ENCODE measurements at places on chromosomes 13 and 19. TPM values are rescaled to one million over a fixed set of nuclear protein-coding genes. Genes with fewer than 3 reads are reported as not detected.
A peak's percentile ranks its signal among the peaks of the same experiment; 100 is the strongest.

- DNase-seq, result peak; percentile 62
These were observed 19.2 kb downstream of the RCN3 start for GRCh38 chr19:49546825-49547565.

DNA sequence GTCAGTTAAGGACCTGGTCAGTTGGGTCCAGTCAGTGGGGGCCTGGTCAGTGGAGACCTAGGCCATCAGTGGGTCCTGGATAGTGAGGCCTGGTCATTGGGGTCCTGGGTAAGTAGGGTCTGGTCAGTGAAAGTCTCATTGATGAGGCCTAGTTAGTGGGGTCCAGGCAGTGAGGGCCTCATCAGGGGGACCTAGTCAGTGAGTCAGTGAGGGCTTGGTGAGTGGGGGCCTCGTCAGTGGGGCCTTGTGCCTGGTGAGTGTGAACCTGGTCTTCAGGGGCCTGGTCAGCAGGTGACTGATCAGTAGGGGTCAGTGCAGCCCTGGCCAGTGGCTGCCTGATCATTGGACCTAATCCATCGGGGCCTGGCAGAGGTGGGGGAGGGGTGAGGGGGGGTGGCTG is 42.6 kb upstream of the TPM4 start:
- no peak for DNase-seq

GRCh38 chr13:36998624-36999041 is 507 bp downstream of the ALG5 start:
- DNase-seq, result peak; percentile 15

GRCh38 chr19:18863843-18864362 is 32.1 kb downstream of the CERS1 start:
- no peak for DNase-seq

- no peak for DNase-seq
These were observed 109.5 kb downstream of the TBC1D4 start for GRCh38 chr13:75372517-75372916.

DNA sequence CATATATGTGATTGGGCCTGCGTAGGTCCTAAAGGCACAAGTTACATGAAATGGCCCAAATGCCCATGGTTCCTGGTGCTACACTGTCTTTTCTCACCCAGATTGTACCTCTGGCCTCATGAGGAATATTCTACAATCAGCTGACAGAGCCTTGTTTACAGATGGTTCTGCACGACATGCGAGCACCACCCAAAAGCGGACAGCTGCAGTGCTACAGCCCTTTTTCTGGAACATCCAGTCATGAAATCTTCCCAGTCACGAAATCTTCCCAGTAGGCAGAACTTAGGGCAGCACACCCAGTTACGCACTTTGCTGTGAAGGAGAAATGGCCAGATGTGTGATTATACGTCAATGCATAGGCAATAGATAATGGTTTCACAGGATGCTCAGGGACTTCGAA is 7.7 kb upstream of the ELF1 start:
- no peak for DNase-seq

The NCCRP1 gene
- not detected for total RNA-seq

The IGFL3 gene
- not detected for total RNA-seq

DNA sequence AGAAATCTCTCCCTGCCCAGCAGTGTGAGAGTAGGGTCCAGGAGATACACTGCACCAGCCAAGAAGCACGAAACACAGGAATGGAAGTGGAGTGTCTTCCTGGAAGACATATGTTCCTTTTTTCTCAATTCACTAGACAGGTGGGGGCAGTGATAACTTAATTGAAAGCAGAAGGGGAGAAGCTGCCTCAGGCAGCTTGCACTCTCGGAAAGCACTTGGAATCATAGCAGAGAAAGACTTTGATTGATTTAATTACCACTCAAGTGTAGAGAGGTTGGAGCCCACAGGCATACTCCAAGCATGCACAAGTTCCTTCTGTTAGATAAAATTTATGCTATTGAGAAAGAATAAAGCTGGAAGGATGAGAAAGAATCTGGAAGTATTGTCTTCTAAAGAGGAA is 249.4 kb downstream of the SLITRK6 start:
- DNase-seq, result no peak

- no peak for DNase-seq
These were observed 413 bp downstream of the N4BP2L2 start for GRCh38 chr13:32538143-32538620.

DNA sequence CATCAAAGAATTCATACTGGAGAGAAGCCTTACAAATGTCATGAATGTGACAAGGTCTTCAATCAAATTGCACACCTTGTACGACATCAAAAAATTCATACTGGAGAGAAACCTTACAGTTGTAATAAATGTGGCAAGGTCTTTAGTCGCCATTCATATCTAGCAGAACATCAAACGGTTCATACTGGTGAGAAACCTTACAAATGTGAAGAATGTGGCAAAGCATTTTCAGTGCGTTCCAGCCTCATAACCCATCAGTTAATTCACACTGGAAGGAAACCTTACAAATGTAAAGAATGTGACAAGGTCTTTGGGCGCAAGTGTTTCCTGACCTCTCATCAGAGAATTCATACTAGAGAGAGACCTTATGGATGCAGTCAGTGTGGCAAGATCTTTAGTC is 13.2 kb upstream of the ZNF534 start:
- DNase-seq, result no peak

DNA sequence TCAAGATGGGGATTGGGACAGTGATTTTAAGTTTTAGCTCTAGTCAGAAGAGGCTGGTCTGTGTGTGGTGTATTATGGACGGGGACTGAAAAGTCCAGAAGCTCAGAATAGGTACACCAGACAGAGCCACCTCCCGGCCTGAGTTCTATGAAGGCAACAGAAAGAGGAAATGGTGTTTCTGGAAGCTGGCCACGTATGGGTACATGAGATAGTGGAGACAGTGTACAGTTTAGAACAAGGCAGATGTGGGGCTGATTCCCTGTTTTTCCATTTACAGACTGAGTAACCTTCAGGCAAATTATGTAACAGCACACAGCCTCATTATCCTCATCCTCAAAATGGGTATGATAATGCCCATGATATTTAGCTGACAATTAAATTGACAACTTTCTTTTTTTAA is 1.3 kb downstream of the ZNF175 start:
- DNase-seq, result no peak

GRCh38 chr19:58181902-58182576 is 822 bp upstream of the ZNF274 start:
- peak; percentile 55 for DNase-seq

The ATP4A gene
- not detected for total RNA-seq

The ZNF776 gene
- 21.7 TPM for total RNA-seq

GRCh38 chr19:15443838-15444237 is 5.9 kb downstream of the WIZ start:
- DNase-seq, result no peak

DNA sequence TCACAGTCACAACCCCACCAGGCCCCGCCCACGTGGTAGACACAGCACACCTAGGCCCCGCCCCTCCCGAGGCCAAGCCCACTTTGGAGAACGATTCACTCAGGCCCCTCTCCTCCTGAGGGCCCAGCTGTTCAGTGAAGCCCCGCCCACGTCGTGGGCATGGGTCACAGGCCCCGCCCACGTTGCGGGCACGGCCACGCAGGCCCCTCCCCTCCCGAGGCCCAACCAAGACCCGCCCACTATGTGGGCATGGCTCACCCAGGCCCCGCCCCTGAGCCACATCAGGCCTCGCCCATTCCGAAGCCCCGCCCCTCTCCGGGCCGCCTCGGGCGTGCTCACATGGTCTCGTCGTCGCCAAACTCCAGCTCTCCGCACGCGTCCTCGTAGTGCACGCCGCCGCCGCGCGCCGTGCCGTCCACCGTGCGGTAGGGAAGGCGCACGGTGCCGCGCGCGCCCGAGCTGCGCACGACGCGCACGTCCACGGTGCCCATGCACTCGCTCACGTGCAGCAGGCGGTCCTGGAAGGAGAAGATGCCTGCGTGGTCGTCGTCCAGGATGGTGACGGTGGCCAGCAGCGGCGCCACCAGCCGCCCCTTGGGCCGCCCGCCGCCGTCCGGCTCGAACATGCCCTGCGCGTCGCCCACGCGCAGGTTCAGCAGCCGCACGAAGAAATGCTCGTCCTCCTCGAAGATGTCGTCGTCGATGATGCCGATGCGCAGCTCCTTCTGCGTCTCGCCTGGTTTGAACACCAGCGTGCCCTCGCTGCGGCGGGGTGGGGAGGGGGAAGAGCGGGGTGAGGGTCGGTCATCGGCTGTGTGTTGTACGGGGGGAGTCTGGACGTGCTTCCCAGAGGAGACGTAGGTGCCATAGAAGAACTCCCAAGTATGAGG is 24.0 kb downstream of the SLC8A2 start:
- peak; percentile 54 for DNase-seq

DNA sequence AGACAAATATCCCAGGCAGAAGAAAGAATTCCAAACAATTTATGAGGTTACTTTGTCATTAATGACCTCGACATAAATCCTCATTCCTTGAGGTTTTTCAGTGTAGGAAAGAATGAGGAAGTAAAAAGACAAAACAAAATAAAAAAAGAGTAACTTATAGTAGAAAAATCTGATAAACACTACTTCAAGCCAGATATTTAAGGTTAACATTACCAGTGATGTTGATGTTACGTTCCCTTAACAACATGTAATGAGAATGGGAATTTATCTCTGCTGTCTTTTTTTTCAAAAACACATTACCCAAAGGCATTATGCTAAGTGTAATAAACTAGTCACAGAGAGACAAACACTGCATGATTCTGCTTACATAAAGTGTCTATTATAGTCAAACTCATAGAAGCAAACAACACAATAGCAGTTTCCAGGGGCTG is 935.1 kb downstream of the SLITRK1 start:
- DNase-seq, result no peak

GRCh38 chr13:92901739-92902138 is 324.9 kb upstream of the GPC6 start:
- DNase-seq, result no peak

- DNase-seq, result no peak
These were observed 1.7 kb downstream of the CEACAM5 start for GRCh38 chr19:41709951-41710645.

The ANO8 gene
- total RNA-seq, result 15.3 TPM

- DNase-seq, result no peak
These were observed 224.8 kb downstream of the SPRY2 start for GRCh38 chr13:80116107-80116506.

The FXYD7 gene
- total RNA-seq, result 15.6 TPM

GRCh38 chr19:18521692-18522123 is at the start of gene ELL:
TSS of gene ELL (minus strand) at chr19:18522070. CDS start at chr19:18522055, 15 bp downstream.
- DNase-seq, result no peak

All from CD4-positive, alpha-beta T cell (primary cell).